HEK293T (cell line): ENCODE measurements at places on chromosomes 4 and X.

DNA sequence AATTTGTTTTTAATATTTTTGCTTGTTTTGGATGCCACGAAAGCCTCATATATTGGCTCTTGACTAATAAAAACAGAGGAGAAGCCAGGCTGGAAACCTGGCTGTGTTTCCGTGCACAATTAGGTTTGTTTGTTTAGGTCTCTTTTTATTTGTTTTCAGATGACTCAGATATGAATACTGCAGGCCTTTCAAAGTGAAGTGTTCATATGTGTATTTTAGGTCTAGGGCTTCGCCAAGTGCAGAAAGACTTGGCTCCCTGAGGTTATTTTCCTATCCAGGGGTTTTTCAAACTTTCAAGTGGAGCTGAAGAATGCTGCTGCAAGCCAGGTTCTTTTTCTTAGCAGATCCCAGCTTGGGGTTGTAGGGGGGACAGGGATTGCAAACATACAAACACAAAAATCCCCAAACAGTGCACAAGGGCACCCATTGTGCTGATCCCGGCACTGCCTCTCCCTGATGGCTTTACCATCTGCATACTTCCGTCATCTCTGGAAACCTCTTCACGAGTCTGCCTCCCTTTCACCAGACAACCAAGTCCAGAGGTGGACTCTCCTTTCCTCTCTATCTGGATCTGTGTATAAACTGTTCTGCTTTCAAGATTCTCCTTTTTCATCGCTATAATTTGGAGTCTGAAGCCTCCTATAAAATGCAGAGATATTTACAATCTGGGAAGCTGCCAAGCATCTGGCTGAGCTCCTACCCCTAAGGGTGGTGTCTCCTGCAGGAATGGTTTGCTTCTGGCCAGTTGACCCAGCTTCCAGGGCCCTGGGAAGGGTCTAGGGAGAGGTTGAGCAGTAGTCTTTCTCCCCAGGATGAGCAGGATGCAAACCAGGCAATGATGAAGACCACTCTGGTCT is 108.6 kb downstream of the SMIM20 start:
- no peak for DNase-seq

DNA sequence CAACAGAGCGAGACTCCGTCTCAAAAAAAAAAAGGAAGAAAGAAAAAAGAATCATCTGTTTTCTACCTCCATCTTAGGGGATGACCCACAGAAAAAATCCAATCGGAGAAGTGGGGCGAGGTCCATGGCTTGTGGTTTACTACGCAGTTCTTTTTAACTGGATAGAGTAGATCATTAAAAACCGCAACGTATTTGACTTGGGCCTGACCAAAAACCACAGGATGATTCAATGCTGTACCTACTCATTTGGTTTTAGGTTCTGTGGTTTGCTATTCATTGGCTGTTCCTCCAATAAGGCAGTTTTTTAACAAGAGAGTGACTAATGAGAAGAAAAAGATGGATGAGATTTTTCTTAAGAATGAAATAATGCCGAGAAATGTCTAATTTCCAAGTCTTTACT is 83.7 kb downstream of the FREM3 start:
- no peak for DNase-seq

GRCh38 chr4:79249881-79250503 is 75.9 kb downstream of the NAA11 start:
- no peak for DNase-seq

DNA sequence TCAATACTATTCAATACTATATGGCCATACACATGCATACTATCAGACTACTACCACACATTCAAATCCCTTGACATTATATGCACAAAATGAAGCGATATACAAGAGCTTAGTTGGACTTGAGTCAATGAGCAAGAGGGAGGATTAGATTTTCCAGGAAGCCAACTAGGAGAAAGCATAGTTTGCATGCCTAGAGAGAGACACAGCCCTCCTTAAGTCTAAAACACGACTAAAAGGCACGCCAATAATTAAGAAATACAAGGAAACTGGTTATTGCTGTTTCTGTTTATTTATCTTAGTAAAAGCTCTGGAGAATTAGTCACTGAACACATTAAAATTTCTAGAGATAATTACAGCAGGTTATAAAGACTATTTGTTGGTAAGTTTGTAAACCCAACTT is 21.8 kb downstream of the MBNL3 start:
- no peak for DNase-seq

- no peak for DNase-seq
Observed at GRCh38 chr4:54363037-54363436, 133.9 kb downstream of the PDGFRA start.

GRCh38 chr4:97003715-97004114 is 1139.6 kb downstream of the STPG2 start:
- DNase-seq = no peak

DNA sequence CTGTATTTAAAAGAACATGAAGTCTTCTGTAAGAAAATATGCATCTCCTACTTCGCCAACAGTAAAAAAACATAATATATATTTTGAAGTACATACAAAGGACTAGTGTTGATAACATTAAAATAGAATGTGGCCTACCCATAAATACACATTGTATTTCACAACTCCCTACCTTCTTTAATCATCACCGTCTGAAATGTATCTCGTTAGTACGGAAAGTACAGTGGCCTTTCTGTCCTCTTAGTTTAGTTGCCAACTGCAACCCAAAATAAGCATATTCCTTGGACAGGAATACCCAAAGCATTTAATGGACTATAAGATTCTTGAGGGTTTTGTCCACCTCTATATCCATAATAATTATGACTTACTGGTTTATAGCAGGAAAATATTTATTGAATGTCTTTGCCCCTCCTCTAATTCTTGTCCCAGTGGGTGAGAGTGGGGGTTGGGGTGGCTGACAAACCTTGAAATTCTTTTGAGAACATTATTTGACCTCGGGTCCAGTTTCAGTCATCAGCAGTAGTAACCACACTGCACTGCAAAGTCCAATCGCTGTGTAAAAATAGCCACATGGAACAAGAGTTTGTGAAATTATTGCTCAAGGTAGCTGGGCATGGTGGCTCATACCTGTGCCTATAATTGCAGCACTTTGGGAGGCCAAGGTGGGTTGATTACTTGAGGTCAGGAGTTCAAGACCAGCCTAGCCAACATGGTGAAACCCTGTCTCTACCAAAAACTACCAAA is 474.5 kb downstream of the KLHL13 start:
- no peak for DNase-seq
